ENCODE measurements at places on chromosomes 11 and 22. TPM values are rescaled to one million over a fixed set of nuclear protein-coding genes. Genes with fewer than 3 reads are reported as not detected.

The UCP3 gene
- 1.2 TPM for total RNA-seq

- no peak for DNase-seq
Measured at GRCh38 chr11:57335023-57335342, 709 bp downstream of the SSRP1 start.

DNA sequence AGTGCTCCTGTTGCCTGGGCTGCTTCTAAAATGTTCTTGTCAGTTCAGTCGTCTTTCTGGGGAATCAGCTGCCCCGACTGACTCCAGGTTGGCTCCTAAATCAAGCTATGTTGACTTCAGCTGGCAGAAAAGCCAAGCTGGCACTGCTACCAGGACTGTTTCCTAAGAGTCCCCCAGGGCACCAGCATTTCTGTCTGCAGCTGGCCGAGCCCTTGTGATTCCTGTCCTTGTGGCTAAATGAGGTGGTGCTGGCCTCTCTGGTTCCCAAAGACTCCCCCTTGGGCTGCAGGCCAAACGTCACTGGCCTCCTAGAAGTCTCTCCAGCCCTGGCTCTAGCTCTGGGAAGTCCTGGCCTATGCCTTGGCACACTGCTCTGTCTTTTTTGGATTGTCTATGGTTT lies 31.1 kb downstream of the GRAMD1B start:
- DNase-seq = no peak

DNA sequence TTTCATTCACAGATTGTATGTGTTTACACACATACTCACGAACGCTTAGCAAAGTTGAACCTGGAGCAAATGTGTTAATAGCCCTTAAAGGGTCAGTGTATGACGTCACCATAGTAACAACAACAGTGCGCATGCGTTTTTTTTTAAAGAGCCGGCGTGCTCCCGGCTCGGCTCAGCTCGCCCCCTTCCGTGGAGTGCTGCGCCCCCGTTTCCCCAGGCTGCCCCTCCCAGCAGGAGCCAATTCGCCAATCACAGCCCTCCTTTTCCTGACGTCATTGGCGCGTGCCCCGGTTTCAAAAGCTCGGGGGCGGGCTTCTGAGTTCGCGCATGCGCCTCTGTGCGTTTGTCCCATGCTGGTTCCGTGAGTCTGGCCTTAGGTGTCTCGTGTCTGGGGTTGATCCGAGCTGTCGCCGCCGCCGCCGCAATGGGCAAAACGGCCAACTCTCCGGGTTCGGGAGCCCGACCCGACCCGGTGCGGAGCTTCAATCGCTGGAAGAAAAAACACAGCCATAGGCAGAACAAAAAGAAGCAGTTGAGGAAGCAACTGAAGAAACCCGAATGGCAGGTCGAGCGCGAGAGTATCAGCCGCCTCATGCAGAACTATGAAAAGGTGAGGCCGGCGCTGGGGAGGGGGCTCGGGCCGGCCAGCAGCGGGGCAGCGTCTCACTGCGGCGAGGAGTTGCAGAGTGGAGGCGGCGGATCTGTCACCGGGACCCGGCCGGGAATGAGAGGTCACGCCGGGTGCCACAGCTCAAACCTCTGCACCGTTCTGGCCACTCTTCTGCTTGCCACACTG lies at the start of gene DDX10:
DDX10 (plus strand) TSS at position 340 of the 796 bp plus-strand sequence; CDS start at position 425, 85 bp downstream.
- peak; percentile 99 for DNase-seq

- peak; percentile 93 for DNase-seq
Measured at GRCh38 chr11:65279741-65280440, 18.1 kb downstream of the POLA2 start.

The ASPHD2 gene
- total RNA-seq = 2.1 TPM

DNA sequence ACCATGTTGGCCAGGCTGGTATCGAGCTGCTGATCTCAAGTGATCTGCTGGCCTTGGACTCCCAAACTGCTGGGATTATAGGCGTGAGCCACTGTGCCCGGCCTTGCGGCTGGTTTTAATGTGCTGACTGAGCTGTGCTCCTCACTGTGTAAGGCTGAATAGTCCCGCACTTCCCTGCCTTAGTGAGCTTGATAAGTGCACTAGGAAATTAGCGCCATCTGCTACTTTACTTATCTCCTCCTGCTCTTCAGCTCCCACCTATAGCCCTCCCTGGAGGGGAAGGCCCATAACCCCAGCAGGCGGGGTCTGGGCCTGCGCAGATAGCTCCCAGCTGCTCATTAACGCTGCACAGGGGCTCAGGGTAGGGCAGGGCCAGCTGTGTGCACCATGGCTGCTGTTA lies 49.4 kb downstream of the CLMP start:
- DNase-seq = no peak

The TRPC6 gene
- not detected for total RNA-seq

The MS4A6E gene
- total RNA-seq = not detected

GRCh38 chr11:129828301-129828836 lies 12.7 kb downstream of the TMEM45B start:
- peak; percentile 99 for DNase-seq

DNA sequence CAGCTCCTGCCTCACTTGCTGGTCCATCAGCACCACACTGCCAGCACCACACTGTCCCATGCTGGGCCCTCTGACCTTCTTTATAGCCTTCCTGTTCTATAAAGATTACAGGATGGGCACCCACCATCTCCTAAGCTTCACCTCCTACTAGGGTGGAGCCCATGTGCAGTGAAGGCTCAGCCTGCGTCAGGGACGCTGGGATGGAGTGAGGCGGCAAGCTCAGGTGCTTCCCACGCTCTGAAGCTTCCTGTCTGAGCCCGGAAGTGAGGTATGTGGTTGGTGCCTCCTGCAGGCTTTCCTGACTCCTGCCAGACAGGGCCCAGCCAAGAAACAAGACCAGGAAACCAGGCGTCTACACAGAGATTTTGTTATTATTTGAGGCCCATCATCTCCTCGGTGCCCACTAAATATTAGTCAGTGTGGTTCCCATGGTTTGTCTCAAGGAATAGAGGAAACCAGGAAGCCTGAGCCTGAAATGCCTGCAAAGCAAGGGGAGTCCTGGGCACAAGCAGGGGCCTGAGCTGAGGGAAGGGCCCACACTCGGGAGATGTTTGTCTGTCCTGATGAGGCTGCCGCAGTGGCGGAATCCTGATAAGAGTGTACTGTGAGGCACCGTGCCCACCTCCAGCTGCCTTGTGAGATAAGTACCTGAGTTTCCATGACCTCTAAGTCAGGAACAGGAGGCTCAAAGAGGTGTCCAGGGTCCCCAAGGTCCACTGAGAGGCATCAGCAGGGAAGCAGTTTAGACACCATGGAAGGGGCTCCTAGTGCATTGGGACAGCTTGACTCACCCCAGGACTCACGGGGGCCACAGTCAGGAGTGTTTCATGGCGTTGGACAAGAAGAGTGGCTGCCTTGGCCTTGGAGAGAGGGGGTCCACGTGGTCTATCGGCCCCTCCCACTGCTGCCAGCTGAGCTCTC lies 22.0 kb downstream of the RSPH14 start:
- no peak for DNase-seq

GRCh38 chr11:44949160-44950030 lies 1.3 kb downstream of the TP53I11 start:
- DNase-seq = peak; percentile 41

- peak; percentile 70 for DNase-seq
Measured at GRCh38 chr22:30920407-30920806, 48.2 kb downstream of the MORC2 start.

DNA sequence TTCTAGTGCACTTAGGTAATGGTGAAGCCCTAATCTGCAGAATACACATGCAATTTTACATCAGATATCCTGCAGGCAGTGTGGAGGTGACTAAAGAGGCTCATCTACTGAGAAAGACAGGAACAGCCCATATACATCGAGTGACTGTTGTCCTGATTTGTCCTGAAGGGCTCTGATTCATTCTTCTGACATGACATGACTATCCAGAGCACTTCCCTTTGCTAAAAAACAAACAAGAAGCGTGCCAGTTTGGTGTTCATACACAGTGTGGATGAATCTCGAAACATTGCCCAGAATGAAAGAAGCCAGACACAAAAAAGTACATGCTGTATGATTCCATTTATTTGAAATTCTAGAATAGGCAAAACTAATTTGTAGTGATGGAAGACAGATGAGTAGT lies 48.0 kb upstream of the AMPD3 start:
- peak; percentile 93 for DNase-seq

GRCh38 chr11:76568139-76568538 lies 102.4 kb downstream of the LRRC32 start:
- no peak for DNase-seq

The KCNK4 gene
- 1.2 TPM for total RNA-seq

The OR4D5 gene
- total RNA-seq = not detected

- no peak for DNase-seq
Measured at GRCh38 chr11:64928957-64929356, 4.5 kb downstream of the PPP2R5B start.

The HMOX1 gene
- total RNA-seq = 16.5 TPM

The MOV10L1 gene
- 1.6 TPM for total RNA-seq

DNA sequence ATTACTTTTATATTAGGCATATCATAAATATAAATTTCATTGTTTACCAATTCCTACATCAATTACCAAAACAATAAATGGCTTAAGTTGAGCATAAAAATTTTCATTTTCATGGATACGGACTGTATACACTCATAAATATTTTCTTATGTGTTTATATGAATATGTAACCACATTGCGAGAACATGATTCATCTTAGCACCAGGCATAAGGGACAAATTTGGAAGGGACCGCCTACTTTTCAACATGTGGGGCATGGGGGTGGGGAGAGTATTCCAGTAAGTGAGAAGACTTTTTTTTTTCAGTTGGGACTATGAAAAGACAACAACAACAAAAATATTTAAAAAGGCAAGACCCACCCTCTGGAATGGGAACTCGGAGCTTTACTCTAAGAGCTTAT lies 296.1 kb downstream of the RAB38 start:
- peak; percentile 63 for DNase-seq

The RAB39A gene
- total RNA-seq = not detected

- DNase-seq = no peak
Measured at GRCh38 chr11:2709429-2709828, 9.6 kb upstream of the KCNQ1OT1 start.

DNA sequence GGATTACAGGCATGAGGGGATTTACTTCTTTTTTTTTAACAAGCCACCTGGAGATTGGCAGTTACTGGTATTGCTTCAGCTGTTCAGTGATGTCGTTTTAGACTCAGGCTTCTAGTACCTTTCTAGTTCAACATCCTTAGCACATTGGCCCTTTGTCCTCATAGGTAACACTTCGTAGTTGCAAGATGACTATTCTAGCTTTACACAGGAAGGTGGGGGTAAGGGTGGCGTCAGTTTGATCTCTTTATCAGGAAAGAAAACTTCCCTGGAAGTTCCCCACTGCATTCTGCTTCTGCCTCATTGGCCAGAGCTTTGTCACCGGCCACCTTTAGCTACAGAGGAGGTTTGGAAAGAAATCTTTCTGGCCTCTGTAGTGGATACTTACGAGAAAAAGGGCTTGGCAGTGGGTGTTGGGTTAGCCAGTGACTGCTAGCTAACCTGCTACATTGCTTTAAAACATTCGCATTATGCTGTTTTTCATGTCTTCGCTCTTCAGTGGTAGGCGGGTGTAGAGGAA lies 40.7 kb downstream of the SFI1 start:
- no peak for DNase-seq

DNA sequence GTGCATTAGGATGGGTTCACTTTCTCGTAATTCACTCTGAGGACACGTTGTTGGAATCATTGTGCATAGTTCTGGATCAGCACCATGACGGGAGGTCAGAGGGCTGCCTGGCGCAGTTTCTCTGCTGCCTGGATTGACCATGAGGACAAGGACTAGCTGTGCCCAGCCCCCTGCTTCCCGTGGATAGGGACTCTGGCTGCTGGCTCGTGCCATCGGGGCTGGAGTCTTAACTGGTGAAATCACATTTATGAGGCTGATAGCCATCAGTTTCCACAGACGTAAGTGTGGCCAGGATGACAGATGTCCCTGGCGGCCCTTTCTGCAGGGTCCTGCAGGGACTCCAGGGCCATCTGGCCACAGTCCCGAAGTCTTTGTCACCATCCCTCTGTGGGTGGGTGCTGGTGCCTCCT lies 24.1 kb upstream of the GRAMD4 start:
- DNase-seq = no peak

DNA sequence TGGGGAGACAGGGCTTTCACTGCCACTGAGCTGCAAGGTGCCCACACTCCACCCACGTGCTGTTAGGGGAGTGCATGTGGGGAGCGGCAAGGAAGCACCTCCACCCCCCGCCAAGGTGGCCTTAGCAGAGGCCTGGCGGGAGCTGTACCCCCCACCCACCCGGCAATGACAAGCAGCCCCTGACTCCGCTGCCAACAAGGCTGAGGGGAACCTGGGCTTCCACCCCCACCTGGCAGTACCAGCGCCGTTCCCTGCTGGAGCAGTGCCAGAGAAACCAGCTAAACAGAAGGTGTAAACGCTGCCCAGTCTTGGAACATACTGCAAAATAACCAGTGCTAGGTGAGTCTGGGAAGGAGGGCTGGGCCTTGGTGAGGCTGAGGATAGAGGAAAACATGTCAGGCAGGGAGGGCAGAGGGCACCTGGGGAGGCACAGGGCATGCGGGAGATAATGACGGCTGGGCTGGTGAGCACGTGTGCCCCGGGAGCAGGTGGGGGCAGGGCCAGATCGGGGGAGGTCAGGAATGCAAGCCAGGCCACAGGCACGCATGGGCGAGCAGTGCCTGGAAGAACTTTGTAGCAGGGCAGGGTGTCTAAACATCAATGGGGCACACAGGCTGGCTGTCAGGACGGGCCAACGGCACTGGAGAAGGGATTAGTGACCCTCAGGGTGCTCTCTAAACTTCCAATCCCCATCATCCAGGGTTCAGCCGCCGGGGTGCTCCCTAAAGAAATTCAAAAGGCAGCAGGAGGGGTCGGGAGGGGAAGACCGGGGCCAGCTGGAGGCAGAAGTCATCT lies 6.6 kb downstream of the CERK start:
- no peak for DNase-seq

All from PC-3 (cell line).